Activated CD4-positive, CD25-positive, alpha-beta regulatory T cell (primary cell): ENCODE measurements at places on chromosomes 6 and 20.

DNA sequence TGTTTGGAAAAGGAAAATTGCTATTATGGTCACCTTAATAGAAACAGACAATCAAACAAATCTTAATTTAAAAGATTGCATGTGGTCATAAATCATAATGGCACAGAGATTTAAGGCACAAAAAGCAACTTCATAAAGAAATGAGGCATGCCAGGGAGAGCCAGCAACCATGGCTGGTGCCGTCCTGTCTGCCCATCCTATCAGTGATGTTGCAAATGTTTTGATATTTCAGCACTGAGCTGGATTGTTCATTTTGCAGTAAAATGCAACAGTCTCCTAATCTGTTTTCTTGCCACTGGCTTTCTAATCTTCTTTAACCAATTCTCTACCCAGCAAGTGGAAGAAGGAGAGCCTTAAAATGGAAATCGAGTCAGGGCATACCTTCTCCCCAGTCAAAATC is 249.8 kb downstream of the SAMD5 start:
- DNase-seq, result no peak

DNA sequence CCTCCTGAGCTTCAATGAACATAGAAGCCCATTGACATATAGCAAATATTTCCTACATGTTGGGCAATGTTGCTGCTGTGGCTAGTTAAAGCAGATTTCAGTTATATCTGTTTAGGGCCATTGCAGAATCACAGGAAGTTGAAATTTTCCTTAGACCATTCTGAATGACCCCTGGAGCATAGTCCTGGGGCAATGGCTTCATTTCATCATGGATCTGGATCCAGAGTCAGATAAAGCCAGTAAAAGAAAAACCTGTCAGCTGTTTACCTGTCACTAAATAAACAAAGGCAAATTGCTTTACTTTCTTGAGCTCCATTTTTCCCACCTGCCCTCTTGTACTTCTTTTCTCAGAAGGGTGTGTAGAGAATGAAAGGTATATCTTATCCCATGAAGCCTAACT is 494.0 kb upstream of the MAP3K7 start:
- no peak for DNase-seq

GRCh38 chr6:20606831-20607230 is 72.6 kb downstream of the CDKAL1 start:
- DNase-seq, result no peak

DNA sequence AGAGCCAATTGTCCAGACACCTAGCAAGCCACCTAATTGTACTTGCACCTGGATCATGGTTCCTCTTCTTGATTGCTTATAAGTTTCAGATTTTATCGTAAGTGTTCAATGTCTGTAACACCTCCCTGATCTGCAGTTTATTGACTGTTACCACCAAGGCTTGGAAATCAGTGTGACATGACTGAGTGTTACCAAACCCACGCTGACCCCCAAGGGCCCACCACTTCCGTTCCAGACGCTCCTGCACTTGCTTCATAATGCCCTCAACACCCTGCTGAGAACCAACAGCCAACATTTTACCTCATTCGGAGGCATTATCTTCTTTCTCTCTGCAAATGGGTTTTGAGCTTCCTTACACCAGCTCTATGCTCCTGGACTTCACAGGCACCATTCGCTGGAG is 6.3 kb downstream of the CCR6 start:
- no peak for DNase-seq

DNA sequence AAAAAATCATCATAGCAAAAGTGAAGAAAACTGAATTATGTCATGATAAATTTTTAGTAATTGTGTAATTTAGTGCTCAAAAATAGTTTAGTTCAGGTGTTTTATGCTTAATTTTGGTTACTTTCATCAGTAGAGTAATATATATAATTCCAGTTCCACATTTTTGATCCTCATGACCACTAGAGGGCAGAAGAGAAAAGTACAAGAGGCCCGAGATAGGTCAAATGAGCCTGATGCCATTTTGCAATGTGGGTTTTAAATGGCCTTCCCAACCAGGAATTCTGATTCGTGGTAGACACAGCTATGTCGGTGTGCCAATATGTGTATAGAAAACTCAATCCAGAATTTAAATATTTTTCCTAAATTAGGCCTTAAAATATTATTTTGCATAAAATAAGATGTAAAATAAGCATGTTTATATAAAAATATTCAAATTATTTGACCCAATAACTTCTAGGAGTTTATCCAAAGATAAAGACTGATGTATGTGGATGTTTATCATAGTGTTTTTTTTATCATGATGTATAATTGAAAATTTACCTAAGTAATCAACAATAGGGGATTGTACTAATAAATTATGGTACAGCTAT is 159.7 kb upstream of the RPS6KA2 start:
- DNase-seq, result no peak

DNA sequence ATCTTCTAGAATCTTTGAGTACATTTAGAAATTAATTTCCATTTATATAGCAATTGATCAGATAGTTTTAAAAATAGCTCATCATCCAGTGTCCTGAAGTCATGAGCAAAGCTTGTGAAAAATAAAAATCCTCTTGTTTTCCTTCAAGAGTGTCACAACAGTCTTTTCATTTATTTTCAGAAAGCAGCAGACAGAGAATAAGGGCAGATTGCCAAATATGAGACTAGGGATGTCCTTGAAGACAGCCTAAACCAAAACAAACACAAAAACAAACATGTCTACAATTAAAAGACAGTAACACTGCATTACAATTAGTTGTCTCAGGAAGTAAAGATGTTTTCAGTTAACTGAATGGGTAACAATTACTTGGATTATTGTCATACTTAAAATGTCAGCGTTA is 682.8 kb downstream of the TFAP2A start:
- DNase-seq, result no peak

GRCh38 chr6:85865420-85866369 is 223.0 kb upstream of the SYNCRIP start:
- DNase-seq, result no peak

GRCh38 chr6:157185171-157185570 is 138.1 kb downstream of the TMEM242 start:
- DNase-seq, result no peak

- DNase-seq, result no peak
Measured at GRCh38 chr6:169938262-169938701, 186.9 kb downstream of the ERMARD start.

- no peak for DNase-seq
Measured at GRCh38 chr20:8033151-8033841, 13.7 kb upstream of the TMX4 start.

- no peak for DNase-seq
Measured at GRCh38 chr6:131741688-131742393, 31.0 kb upstream of the CTAGE9 start.

- no peak for DNase-seq
Measured at GRCh38 chr6:105648276-105648675, 245.4 kb upstream of the PREP start.

GRCh38 chr6:128478230-128479047 is 42.0 kb downstream of the PTPRK start:
- no peak for DNase-seq

- DNase-seq, result no peak
Measured at GRCh38 chr6:126300735-126301134, 39.2 kb upstream of the CENPW start.
